Foreskin keratinocyte (primary cell): ENCODE measurements at places on chromosomes 3 and 15. TPM values are rescaled to one million over a fixed set of nuclear protein-coding genes. Genes with fewer than 3 reads are reported as not detected.

The RYK gene
- polyA plus RNA-seq, result 31.1 and 37.5 TPM in 2 replicates

The MKRN2OS gene
- 4.1 and 4.4 TPM in 2 replicates for polyA plus RNA-seq

The SRGAP3 gene
- polyA plus RNA-seq, result 4.4 and 5.0 TPM in 2 replicates

The MRPL46 gene
- 42.1 and 44.4 TPM in 2 replicates for polyA plus RNA-seq

The NR2F2 gene
- polyA plus RNA-seq, result 20.3 and 20.8 TPM in 2 replicates

The SNTN gene
- not detected in 2 replicates for polyA plus RNA-seq

The CHRM5 gene
- polyA plus RNA-seq, result not detected in 2 replicates

The CHRFAM7A gene
- 0.02 and 0.06 TPM in 2 replicates for polyA plus RNA-seq

The ADAMTS17 gene
- polyA plus RNA-seq, result 0.07 and 0.11 TPM in 2 replicates

The DPPA4 gene
- not detected in 2 replicates for polyA plus RNA-seq

The USP8 gene
- polyA plus RNA-seq, result 11.7 and 13.3 TPM in 2 replicates

The TRH gene
- not detected in 2 replicates for polyA plus RNA-seq

The NAALADL2 gene
- polyA plus RNA-seq, result 0.12 TPM in 1 of 2 replicates, not detected in the other

The SMCO1 gene
- not detected in 2 replicates for polyA plus RNA-seq

The CELSR3 gene
- 0.42 and 0.46 TPM in 2 replicates for polyA plus RNA-seq

The TMEM158 gene
- 5.6 and 5.8 TPM in 2 replicates for polyA plus RNA-seq

The NDN gene
- polyA plus RNA-seq, result 5.9 and 7.8 TPM in 2 replicates
